ENCODE measurements at places on chromosomes 12 and 14.

- DNase-seq: no peak
Observed at GRCh38 chr14:75578786-75579337, 442 bp downstream of the FLVCR2 start.

- no peak for DNase-seq
Observed at GRCh38 chr12:94640134-94640928, 10.0 kb downstream of the TMCC3 start.

GRCh38 chr12:55057481-55057880 lies 37.7 kb downstream of the NEUROD4 start:
- DNase-seq: no peak

GRCh38 chr14:69013943-69014782 lies 35.1 kb upstream of the ACTN1 start:
- peak; percentile 76 for DNase-seq

DNA sequence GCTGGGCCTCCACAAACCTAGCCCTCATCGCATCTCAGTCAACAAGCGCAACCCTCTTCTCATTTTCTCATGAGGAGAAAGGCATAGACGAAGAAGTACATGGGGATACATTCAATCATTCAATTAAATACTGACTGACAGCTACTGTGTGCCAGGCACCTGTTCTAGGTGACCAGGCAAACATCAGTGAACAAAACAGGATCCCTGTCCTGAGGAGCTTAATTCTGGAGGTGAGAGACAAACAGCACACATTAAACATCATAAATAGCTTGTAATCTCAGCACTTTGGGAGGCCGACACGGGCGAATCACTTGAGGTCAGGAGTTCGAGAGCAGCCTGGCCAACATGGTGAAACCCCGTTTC lies 362 bp upstream of the ACYP1 start:
- no peak for DNase-seq

GRCh38 chr12:70920251-70920851 lies at the start of gene PTPRR:
Gene PTPRR, minus strand, starts transcription at chr12:70920738. Its CDS starts 348 bp downstream, at chr12:70920390.
- DNase-seq: peak; percentile 31

DNA sequence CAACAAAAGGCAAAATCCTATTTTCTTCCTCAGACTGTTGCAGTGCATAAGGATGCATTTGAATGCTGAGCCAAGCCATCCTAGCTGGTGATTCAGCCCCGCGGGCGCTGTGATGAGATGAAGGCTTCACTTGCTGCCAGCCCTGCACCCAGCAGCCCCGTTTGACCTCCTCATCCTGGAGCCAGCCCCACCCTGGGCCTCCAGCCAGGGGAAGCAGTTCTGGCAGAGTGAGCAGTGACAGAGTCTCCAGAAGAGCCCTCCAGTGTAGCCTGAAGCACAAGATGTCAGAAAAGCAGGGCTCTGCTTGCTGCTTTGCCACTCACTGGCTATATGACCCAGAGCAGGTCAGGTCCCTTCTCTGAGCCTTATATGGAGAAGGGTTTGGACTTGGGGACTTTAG lies 96.2 kb upstream of the HSPB8 start:
- no peak for DNase-seq

DNA sequence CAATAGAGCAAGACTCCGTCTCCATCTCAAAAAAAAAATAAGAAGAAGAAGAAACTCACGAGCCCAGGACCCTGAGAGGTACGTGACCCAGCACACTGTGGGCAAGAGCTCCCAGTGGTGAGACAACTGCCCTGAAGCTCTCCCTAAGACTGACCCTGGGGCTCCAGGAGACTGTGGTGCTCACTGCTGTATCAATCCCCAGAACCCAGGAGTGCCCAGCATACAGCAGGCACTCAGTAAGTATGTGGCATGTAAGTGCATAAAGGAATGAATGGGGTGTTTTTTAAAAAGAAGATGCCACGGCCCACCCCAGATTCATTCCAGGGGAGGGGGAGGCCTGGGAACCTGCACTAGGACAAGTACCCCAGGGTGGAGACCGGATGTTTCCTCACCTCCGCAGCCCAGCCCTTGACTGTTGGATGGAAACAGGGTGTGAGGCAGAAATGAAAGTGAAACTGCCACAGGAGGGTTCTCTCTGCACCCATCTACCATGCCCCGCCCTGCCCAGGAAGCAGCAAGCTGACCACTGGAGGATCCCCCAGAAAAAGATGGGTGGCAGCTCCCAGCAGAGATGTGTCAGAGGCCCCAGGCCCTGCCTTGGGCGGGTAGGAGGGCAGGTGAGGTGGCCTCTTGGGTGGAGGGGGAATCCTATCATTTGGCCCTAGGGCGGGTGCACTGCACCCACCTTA lies 12.2 kb downstream of the ITPK1 start:
- DNase-seq: no peak

DNA sequence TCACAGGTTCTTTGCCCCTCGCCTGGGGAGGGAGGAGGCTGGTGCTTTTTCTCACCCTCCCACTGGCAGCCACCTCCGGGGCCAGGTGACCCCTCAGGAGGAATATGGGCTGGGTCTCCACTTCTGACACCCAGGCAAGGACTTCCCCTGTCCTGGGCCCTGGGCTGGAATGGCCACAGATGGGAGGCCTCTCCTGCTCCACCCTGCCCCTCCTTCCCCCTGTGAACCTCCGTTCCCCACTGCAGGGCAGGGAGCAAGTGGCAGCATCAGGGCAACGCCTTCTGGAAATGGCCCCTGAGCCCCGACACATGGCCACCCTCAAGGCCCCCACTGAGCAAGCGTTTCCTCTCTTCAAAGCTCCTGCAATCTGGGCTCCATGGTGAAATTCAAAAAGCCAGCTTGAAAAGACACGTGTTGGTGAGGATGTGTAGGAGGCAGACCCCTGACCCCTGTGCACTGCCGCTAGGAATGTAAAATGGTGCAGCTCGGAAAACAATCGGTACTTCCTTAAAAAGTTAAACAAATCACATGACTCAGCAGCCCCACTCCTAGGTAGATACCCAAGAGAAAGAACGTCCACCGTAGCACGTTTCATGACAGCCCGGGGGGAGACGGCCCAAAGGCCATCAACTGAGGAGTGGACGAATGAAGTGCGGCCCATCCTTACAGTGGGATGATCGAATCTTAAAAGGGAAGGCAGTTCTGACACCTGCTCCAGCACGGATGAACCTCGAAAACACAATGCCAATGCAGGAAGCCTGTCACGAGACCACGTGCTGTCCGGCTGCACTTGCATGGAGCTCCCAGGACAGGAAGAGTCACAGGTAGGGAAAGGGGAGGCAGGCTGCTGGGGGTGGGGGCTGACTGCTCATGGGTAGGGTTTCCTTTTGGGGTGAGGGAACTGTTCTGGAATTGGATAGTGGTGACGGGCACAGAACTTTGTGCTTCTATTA lies 11.5 kb downstream of the XRCC3 start:
- DNase-seq: no peak

Measured in NCI-H510A (cell line).